ENCODE measurements at places on chromosomes 2 and 18. TPM values are rescaled to one million over a fixed set of nuclear protein-coding genes. Genes with fewer than 3 reads are reported as not detected.

TRIM43 gene
- polyA plus RNA-seq: not detected

BUB1 gene
- polyA plus RNA-seq: 10.8 TPM

DNA sequence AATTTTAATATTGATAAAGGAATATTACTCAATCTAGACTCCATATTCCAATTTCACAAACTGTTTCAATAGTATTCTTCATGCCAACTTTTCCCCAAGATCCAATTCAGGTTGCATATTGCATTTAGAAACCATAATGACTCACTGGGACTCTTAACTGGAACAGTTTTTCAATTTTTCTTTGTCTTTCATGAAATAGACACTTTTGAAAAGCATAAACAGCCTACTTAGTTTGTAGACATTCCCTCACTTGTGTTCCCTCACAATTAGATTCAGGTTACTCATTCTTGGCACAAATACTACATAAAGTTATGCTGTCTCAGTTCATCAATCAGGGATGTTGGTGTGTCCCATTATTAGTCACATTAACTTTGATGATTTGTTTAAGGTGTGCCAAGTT, 1768.4 kb upstream of the PIK3C3 start:
- no peak for DNase-seq

ANO7 gene
- polyA plus RNA-seq: 0.74 TPM

DNA sequence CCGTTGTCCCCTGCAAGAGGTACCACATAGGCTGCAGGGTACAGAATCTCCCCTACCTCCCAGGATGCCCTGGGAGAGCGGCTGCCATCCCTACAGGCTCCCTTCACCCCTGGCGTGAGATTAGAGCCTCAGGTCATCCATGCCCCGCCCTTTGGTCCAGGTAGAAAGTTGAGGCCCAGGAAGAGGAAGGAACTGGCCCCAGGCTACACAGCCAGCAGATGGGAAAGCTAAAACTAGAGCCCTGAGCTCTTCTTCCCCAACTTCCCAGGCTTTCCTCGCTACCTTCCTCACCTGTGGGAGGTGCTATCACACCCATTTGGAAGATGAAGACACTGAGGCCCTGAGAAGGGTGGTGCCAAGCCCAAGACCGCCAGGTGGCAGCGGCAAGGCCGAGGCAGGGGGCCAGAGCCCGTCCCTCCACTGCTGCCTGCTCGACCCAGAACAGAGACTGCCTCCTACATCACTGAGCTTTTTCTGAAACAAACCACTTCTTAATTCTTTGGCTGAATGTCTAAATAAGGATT, 25.8 kb downstream of the CIB4 start:
- DNase-seq: no peak

Data from muscle of back (tissue), 13 donors.